ENCODE measurements at places on chromosomes 2 and 18.

- DNase-seq: peak; percentile 68
Observed at GRCh38 chr2:120576509-120577474, 158.9 kb upstream of the GLI2 start.

DNA sequence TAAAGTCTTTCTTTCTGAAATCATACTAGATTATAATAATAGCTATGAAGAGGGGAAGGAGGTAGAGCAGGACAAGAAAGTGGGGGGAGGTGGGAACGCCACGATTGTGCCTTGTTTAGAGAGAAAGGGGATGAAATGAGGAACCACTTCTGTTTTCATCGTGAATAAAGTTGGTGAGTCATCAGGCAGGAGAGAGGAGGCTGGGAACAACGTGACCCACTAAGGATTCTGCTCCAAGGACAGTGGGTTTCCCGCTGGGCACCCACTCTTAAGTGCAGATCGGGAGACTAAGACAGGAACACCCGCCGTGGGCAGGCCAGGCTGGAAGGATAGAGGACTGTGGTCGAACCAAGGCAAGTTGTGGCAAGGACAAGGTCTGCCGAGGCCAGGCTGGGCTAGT is 158.2 kb downstream of the L3MBTL4 start:
- no peak for DNase-seq

DNA sequence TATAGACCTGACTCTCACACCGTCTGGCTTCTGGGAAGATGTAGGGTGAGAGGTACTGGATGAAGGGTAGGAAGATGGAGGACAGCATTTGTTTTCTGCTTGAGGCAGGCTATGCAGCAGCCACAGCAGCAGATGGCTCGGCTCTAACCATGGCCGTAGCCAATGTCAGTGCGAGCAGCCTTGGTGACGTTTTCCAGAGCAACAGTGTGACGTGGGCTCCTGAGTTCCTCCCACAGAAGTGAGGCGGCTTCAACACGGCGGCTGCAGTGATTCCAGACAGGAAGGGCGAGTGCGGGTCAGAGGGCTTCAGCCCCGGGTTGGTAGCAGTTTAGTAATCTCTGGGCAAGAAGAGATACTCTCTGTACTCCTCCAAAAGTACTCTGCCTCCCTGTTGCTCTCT is 133.0 kb upstream of the MYT1L start:
- DNase-seq: no peak

- no peak for DNase-seq
Observed at GRCh38 chr2:132937629-132938028, 267.6 kb upstream of the LYPD1 start.

DNA sequence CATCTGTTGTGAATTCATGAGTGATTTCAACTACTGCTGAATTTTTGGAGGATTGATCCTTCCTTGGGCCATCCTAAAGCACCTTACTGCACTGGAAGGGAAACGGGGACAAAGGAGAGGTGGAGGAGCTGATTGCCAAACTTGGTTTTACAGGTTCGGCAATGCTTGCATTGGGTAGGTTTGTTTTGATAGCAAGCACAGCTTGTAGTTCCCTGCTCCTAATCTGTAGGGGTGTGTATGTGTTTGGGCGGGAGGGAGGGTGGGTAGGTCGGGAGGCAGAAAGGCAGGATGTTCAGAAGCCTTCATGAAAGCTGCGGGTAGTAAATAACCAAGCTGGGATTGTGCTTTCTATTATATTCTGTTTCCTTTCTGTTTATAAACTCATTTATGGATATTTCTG is 24.6 kb downstream of the PHLPP1 start:
- DNase-seq: no peak

Measured in sciatic nerve (tissue), 2 donors.